GM23338 (cell line): ENCODE measurements at places on chromosomes 3 and 15. TPM values are rescaled to one million over a fixed set of nuclear protein-coding genes. Genes with fewer than 3 reads are reported as not detected.
A peak's percentile ranks its signal among the peaks of the same experiment; 100 is the strongest.

Gene IGSF10
- 0.94 and 1.4 TPM in 2 replicates for total RNA-seq

Gene BTLA
- not detected in 2 replicates for total RNA-seq

Gene SLC24A5
- total RNA-seq = not detected in 2 replicates

Gene RARB
- total RNA-seq = 0.14 and 0.39 TPM in 2 replicates

DNA sequence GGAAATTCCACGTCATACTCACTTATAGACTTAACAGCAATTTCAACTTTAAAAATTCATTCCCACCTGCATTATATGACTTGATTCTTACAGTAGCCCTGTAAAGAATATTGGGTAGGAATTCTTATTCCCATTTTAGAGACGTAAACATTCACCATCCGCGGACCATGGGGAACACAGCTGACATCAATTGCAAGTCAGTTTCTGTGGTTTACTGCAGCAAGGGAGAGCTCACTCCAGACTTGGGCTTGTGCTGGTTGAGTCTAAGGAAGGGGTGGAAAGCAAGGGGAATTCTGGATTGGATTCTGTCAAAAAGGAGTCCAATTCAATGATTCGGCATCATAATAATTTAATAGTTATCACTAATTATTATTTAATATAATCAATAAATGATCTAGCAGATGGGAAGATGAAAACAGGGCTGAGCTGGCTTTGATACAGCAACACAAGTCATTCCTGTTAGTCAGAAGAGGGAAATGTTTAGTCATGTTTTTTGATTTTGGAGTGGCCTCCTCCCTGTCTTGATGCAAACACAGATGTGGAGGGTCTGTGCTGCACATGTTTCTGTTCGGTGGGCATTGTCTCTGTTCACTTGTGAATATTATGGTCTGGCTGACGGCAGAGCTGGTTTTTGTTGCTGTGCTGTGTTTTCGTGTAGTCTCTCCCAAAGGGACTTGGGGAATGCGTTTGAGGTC lies 9.7 kb downstream of the LIPC start:
- H3K4me3 ChIP-seq = no peak overlapping the region
- H3K27me3 ChIP-seq = no peaks in the 10 kb centered on the region
- H3K4me1 ChIP-seq = peaks cover 37% of the 10 kb centered on the region
- H3K36me3 ChIP-seq = no peaks in the 10 kb centered on the region

- no peak for DNase-seq
- H3K27me3 ChIP-seq = no peaks in the 10 kb centered on the region
- H3K27ac ChIP-seq = no peak overlapping the region
- no peaks in the 10 kb centered on the region for H3K4me1 ChIP-seq
- H3K4me3 ChIP-seq = no peak overlapping the region
- H3K36me3 ChIP-seq = no peaks in the 10 kb centered on the region
Observed at GRCh38 chr3:13080591-13080990, 7.4 kb upstream of the IQSEC1 start.

- no peaks in the 10 kb centered on the region for H3K27me3 ChIP-seq
- H3K36me3 ChIP-seq = no peaks in the 10 kb centered on the region
- H3K4me3 ChIP-seq = no peak overlapping the region
- DNase-seq = peak; percentile 17
Observed at GRCh38 chr3:22908989-22909507, 294.1 kb upstream of the UBE2E2 start.

DNA sequence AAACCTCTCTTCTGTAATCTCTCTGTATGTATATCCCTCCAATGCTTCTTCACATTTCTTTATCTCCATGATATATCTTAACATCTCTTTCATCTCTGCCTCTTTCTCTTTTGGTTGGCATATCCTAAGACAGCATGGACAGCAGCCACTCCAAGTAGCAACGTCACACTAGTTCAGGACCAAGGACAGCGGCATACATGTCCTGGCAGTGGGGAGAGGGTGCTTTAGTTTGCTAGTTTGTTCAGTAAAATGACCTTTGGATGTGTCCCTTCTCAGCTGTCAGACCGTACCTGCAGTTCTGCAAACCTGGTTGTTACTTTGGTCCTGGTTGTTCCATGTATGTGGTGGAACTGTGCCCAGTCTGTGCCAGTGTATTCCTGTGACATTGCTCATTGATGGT lies 225.6 kb upstream of the ROPN1 start:
- H3K36me3 ChIP-seq = no peaks in the 10 kb centered on the region
- H3K4me3 ChIP-seq = no peak overlapping the region
- H3K27me3 ChIP-seq = no peaks in the 10 kb centered on the region
- DNase-seq = peak; percentile 85
